ENCODE measurements at places on chromosomes 4 and X. TPM values are rescaled to one million over a fixed set of nuclear protein-coding genes. Genes with fewer than 3 reads are reported as not detected.

Gene RHOXF2B
- total RNA-seq: not detected

Gene HS6ST2
- total RNA-seq: 0.13 TPM

Gene MAGEA2
- not detected for total RNA-seq

Gene LRAT
- total RNA-seq: not detected

Gene DNAAF6
- not detected for total RNA-seq

Gene TMEM154
- total RNA-seq: 0.26 TPM

Gene GNRHR
- not detected for total RNA-seq

Gene TRIM60
- not detected for total RNA-seq

Gene RNF150
- 0.13 TPM for total RNA-seq

Gene CT45A1
- total RNA-seq: not detected

Gene OTC
- not detected for total RNA-seq

Gene SSX2B
- not detected for total RNA-seq

Gene GAGE12E
- not detected for total RNA-seq

Gene DTHD1
- total RNA-seq: not detected

Gene AVPR2
- not detected for total RNA-seq

Gene GPC4
- total RNA-seq: 1.1 TPM

Gene RAB33A
- total RNA-seq: 0.53 TPM

Gene ATOH1
- total RNA-seq: not detected

Gene GABRG1
- total RNA-seq: not detected

Gene APLN
- total RNA-seq: 9.2 TPM

Gene DHX15
- total RNA-seq: 144 TPM

Gene PRRG1
- total RNA-seq: 7.9 TPM

Gene NONO
- total RNA-seq: 414 TPM
